T1000 (cell line): ENCODE measurements at places on chromosomes 12 and 14.

DNA sequence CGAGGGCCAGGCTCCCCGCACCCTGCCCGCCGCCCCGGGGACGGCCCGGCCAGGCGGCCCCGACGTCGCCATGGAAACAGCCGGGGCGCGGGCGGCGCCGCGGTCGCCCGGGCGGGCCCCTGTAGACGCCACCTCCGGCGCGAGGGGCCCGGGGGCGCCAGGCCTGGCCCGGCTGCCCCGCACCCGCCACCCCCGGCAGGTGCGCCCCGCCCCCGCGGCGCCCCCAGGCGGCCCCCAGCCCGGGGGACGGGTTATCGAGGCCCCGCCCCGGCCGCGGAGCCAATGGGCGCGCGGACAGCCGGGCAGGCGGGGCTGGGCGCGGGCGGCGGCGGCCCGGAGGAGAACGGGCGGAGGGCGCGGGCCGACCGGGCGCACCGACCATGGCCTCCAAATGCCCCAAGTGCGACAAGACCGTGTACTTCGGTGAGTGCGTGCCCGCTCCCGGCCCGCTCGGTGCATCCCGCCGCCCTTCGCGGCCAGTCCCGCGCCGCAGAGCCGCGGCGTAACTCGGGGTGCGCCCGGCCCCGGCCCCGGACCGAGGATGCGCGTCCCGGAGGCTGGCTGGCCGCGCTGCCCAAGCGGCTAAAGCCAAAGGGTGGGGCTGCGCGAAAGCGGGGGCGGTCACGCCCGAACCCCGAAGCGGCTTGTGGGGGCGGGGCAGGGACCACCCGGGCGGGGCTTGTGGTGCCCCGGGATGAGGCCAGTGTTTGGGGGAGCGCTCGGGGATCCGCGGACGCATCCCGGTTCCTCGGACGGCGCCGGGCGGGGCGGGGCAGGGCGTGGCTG, at the start of gene CRIP2:
Gene CRIP2, plus strand, starts transcription at position 339 of the 786 bp plus-strand sequence. Its CDS starts 42 bp downstream, at position 381.
- no peak for DNase-seq

DNA sequence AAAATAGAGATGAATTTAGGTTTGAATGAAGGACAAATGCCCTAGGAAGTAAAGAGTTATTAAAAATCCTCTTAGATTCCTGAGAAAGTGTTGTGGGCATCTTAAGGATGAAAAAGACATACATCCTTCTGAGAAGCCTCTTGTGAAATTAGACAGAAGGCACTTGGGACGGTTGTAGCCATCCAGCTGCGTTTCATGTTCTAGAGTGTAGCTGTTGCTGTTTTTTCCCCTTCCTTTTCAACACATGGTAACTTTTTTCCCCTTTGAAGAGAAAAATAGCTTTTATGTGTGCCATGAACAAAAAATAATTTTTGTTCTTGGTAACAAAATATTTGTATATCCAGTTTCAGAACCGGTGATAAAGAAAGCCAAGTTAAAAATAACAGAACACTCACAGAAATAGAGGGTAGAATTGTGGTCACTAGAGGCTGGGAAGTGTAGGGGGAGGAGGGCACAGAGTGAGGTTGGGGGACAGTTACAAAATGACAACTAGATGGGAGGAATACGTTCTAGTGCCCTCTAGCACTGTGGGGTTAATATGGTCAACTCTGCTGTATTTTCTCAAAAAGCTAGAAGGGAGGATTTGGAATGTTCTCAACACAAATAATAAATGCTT, 58.4 kb downstream of the PTHLH start:
- DNase-seq = no peak

DNA sequence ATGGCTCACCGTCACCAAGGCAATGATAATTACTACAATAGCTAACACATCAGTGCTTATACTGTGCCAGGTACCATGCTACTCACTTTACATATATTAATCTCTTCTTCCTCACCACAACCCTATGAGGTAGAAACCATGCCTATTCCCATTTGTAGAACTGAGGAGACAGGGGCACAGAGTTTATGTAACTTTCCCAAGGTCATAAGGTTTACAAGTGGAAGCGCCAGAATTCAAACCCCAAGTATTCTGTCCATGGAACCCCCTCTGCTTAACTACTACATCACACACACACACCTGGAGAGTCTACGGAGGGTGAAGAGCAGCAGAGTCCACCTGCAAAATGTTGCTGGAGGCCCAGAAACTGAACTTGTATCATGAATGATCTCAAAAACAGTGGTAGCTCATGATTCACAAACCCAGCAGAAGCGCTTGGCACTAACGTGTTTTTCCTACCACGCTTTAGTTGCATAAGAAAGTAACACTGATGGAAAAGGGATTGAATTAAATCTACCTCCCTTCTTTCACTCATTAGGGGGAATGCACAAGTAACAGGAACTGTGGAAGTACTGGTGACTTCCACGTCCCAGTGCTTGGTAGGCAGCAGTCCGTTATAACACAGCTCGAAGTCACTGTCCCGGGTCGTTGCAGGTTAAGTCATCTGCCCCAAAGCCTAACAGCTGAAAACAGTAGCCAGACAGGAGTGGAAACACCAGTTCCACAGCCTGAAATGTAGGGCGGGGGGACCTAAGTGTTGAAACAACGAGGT, 2.0 kb downstream of the ITPR2 start:
- no peak for DNase-seq

DNA sequence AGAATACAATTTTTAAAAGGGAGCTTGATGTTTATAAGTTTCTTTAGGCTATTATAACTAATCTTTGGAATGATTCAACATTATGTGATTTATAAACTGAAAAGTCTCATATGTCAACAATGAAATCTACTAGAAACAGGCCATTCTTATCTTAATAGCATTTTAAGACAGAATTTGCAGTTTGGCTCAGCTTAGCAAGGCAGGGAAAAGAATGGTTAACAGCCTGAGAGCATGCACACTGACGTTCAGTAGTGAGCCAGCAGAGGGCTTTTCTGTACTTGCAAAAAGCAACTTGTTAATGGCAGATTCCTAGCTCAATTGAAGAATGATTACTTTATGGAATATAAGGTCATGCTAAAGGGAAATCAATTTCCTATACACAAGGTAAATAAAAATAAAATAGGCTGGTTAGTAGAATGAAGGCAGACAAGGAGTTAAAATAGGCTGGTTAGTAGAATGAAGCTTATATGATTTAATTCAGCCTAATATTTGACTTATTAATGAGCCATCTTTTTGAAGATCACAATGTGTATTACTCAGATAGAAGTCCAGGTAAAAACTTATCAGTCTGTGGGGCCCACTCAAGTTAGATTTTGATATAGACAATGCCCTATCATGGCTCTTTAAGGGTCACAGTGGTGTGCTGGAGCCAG, 95.9 kb downstream of the OTOGL start:
- DNase-seq = no peak

GRCh38 chr12:79056775-79057174, 192.2 kb downstream of the SYT1 start:
- DNase-seq = no peak

GRCh38 chr12:119113496-119113986, 65.2 kb upstream of the HSPB8 start:
- DNase-seq = no peak

DNA sequence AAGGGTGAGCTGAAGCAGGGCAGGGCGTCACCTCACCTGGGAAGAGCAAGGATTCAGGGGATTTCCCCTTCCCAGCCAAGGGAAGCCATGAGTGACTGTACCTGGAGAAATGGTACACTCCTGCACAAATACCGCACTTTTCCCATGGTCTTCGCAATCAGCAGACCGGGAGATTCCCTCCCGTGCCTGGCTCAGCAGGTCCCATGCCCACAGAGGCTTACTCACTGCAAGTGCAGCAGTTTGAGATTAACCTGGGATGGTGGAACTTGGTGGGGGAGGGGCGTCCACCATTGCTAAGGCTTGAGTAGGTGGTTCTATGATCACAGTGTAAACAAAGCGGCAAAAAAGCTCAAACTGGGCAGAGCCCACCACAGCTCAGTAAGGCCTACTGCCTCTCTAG, 11.0 kb upstream of the DHRS4 start:
- no peak for DNase-seq

DNA sequence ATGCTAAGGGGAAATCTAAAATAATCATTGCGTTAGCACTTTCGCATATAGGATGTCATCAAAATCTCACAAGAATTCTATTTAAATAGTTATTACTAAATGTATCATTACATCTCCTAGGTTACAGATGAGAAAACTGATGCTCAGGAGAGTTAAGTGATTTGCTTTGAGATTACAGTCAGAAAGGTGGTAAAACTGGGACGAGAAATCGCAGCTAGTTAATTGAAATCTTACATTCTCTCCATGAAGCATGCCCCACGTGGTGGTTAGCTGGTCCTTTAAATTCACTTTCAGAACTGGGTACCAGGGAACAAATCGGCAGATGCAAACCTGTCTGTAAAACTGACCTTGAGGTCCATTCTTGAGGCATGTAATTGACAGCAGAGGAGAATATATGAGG, 71.8 kb upstream of the PLEKHG7 start:
- no peak for DNase-seq

GRCh38 chr12:6647083-6647604, at the start of gene ACRBP:
ACRBP (minus strand) TSS chr12:6647432; CDS start chr12:6647366, 66 bp downstream.
- no peak for DNase-seq

GRCh38 chr12:40980427-40980961, 207.6 kb upstream of the PDZRN4 start:
- peak; percentile 85 for DNase-seq

GRCh38 chr12:20232931-20233675, 135.2 kb upstream of the PDE3A start:
- no peak for DNase-seq

DNA sequence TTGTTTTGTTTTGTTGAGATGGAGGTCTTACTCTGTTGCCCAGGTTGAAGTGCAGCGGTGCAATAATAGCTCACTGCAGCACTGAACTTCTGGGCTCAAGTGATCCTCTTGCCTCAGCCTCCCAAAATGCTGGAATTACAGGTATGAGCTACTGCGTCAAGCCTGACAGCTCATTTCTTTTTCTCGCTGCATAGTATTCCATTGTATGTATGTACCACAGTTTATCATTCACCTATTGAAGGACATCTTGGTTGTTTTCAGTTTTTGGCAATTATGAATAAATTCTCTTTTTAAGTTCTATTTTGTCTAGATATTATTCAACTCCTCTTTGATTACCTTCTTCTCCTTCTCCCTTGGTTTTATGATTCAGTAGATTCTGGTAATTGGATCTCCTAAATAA, 13.5 kb downstream of the HSD17B6 start:
- no peak for DNase-seq

DNA sequence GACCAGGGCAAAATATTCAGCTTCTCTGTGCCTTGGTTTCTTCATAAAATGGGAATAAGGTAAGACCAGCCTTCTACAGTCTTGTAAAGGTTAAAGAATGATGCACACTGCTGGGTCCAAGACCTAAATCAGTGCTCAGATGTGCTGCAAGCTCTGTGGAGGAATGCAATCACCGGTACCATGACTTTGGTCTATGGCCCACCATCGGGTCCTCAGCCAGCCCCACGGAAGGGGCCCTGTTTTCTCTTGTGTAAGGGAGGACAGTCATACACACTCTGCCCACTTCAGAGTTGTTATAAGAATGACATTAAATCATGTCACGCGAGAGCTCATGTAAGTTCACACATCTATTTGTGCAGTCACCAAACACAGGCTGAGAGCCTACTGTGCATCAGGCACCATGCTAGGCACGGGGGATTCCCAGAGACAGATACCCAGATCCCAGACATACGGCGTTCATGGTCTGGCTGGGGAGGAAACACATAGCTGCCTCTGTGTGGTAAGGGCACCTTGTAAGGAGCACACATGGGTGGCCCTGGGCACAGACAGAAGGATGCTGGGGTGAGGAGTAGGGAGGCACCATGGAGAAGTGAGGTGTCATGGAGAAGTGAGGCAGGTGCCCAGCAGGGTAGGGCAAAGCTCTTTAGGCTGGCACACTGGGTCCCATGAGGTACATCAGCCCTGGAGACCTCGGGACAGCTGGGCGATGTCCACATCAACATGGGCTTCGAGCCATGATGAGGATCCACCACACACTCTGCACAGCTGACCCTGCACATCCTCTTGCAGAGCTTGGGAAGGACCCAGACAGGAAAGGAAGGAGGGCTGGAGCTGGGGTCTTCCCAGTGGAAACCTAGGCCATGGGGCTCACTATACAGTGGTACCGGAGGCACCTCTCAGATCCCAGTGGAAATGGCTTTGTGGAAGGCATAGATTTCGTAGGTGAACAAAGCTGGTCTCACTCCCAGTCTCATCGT, 190.4 kb upstream of the DIO3 start:
- DNase-seq = no peak

- no peak for DNase-seq
Observed at GRCh38 chr14:48628870-48629269, 953.5 kb upstream of the MDGA2 start.

DNA sequence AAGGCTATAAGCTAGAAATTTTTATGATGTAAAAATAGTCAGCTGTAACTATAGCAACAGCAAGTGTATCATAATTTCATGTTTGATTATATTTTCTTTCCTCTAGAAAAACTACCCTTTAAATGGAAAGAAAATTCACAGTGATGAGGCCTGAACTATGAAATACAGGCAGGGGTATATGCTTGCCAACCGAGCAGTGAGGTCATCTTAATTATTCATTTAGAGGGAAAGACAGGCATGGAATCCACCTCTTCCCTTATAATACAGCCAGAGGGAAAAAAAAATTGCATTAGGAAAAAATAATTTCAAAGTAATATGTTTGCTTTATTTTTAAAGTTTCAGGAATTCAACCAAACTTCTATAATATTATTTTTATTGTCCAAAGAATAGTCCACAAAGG, 139.8 kb downstream of the EPS8 start:
- no peak for DNase-seq

- no peak for DNase-seq
Observed at GRCh38 chr12:5094551-5094950, 50.9 kb downstream of the KCNA5 start.

- DNase-seq = no peak
Observed at GRCh38 chr14:83908419-83908818, 1621.5 kb upstream of the FLRT2 start.

DNA sequence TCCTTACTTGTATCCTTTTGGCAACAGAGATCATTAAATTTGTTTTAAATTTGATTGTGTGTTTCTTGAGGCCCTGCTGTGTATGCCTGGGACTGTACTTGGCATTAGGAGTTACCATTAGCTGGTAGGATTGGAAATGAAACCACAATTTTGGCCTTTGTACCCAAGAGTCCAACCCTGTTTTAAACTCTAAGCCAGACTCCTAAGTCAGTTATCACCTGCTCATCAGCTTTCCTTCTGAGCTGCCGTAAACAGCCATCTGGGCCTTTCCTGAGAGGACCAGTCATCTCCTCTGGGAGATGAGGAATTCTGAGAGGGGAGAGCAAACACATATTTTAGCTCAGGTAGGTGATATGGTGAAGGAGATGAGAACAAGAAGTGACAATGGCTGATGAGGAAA, 74.3 kb upstream of the SRSF5 start:
- no peak for DNase-seq
